Hematopoietic multipotent progenitor cell treated with erythropoietin and hydrocortisone succinate and interleukin-3 and kit ligand, for 6 days (in vitro differentiated cells): ENCODE measurements at places on chromosomes 7 and 10.
A peak's percentile ranks its signal among the peaks of the same experiment; 100 is the strongest.

GRCh38 chr7:147062897-147063296 is 946.3 kb downstream of the CNTNAP2 start:
- DNase-seq: no peak

GRCh38 chr10:47190802-47191450 is 109.1 kb upstream of the GDF10 start:
- no peak for DNase-seq

- DNase-seq: no peak
Observed at GRCh38 chr7:55504093-55504859, 68.0 kb downstream of the VOPP1 start.

- DNase-seq: no peak
Observed at GRCh38 chr7:73342645-73343044, 14.7 kb downstream of the FKBP6 start.

DNA sequence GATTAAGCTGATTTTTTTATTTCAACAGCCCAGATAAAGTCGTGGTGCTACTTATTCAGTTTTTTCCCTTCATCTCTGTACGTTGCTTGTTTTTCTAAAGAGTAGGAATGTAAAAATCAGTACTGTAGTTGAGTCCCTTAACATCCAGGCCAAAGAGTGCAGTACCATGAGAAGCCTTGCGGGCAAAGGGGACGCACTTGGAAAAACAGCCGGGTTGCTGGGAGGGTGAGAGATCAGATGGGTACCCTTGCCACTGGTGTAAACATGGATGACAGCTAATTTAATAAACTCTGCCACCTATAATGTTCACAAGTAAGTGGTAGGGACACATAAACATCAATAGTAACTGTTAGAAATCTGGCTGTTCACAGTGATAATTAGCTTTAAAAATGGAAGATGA is 175.9 kb downstream of the POU6F2 start:
- DNase-seq: no peak

DNA sequence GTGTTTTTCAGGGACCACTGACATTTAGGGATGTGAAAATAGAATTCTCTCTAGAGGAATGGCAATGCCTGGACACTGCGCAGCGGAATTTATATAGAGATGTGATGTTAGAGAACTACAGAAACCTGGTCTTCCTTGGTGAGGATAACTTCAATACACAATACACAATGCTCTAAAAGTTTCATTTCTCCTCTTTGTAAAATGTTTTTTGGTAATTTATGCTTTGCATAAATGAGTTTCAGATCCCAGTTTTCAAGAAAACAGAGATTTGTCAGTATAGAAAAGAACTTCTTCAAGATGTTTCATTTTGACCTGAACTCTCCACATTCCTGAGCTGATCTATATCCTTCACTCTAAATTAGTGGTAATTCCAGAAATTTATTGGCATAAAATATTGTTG is 14.2 kb downstream of the ZNF92 start:
- no peak for DNase-seq

DNA sequence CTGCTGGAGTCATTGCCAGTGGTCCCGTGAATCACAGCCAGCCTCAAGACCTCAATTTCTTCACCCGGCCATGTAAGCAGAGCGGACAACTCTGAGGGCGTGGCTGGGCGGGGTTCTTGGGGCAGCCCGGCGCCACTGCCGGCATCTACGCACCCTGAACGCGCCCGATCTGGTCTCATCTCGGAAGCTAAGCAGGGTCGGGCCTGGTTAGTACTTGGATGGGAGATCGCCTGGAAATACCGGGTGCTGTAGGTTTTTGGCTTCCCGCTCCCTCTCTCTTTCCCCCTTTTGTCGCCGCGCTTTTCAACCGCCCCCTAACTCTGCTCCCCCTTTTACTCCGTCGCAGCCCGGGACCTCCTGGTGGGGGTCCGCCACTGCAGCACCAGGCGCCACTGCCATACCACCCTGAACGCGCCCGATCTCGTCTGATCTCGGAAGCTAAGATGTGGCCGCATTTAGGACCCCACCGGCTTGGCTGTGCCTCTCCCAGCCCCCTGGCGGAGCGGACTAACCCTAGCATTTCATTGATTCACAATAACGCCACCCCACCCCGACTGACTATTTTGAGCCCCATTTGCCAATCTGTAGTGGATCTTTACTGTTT is 25.3 kb downstream of the GARIN1A start:
- peak; percentile 81 for DNase-seq

DNA sequence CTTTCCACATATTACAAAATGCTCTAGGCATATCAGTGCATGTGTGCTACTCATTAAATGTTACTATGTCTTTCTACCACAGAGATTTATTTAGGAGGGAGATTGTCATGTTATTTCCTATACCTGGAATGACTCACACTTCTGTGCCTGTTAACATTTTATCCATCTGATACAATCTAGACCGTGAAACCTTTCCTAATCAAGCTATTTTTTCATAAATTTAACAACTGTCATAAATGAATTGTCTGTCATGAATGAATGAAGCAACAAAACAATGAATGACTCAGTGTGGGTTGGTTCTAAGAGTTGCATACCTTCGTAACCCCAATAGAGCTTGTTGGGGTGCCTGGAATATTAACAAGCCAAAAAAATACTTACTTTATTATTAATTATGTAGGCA is 554.3 kb downstream of the GRM8 start:
- no peak for DNase-seq

DNA sequence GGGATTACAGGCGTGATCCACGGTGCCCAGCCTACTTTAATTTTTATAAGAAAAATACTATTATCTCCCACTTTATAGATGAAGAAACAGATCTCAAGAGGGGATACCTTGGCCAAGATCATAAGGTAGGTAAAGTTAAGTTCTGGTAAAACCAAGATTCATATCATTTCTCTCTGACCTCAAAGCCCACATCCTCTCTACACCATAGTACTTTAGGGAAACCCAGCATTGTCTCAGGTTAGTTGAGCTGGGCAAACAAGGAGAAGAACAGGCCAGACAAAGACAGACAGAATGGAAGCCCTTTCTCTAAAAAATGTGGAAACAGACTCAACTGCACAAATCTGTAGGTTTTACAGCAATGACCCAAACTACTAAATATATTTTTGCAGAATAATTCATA is 197.7 kb upstream of the FRMD4A start:
- no peak for DNase-seq

DNA sequence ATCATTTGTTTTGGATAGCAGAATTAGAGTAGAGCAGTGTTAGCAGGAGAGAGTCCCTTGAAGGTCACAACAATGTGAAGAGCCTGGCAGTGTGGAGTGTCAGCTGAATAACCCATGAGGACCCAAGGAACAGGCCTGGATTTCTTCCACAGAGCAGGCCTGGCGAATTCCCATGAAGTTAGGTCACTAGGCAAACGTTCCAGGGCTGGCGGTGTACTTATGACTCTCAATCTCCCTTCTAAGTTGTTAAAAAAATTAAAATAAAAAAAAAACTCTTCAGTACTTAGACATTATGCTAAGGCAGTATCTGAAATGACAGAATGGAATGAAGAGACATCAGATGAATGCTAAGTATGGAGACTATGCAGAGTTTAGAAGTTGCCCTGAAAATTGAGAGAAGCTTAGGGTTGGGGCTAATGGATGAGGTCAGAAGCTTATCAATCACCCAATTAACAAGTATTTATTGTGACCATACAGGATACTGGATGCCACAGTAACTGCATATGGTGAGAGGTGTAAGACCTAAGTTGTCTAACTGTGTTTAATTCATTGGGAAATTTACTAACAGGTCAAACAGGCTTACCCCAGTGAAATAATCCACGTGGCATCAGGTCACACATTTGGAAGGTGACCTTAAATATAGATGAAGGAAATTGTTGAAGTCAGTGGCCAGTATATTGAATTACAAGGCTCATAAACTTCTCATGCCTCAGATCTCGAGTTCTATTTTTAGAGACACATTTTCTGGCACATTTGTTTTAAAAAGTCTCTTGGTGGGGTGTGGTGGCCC is 126.2 kb upstream of the NRP1 start:
- DNase-seq: no peak

GRCh38 chr10:92181575-92181974 is 109.3 kb downstream of the CPEB3 start:
- DNase-seq: peak; percentile 22

GRCh38 chr7:46811529-46811928 is 770.4 kb downstream of the TNS3 start:
- DNase-seq: no peak

DNA sequence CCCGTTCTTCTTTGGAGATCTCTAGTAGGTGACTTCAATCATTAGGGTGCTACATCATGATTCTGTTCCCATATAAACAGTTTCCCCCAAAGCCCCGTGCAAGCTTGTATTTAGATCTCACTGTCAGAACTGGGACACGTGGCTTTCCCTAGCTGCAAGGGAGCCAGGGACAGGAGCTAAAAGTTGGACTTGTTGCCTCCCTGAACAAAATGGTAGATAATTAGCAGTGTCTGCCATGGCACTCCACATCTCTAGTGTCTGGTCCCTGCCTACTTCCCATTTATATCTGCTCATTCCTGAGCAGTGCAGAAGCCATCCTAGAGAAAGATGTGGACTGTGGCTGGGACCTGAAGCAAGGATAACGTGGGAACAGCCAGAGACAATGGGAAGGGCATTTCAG is 76.6 kb upstream of the FGFR2 start:
- DNase-seq: no peak

DNA sequence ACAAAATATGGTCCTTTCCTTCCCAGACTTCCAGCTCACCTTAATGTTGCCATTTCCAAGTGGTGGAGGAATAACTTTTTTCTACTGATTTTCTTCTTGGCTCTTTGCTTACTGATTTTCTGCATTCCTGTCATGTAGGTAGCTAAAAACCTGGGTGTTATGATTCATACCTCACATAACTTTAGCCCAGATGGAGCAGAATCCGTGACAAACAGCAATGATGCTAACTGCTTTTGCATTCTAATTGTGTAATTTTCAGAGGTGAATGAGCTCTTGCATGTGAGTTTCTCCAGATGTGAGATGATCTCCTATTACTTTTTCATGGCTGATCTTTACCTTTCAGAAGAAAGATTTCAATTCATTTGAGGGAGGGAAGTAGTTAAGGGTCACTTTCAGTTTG is 43.4 kb downstream of the WDR11 start:
- DNase-seq: no peak

DNA sequence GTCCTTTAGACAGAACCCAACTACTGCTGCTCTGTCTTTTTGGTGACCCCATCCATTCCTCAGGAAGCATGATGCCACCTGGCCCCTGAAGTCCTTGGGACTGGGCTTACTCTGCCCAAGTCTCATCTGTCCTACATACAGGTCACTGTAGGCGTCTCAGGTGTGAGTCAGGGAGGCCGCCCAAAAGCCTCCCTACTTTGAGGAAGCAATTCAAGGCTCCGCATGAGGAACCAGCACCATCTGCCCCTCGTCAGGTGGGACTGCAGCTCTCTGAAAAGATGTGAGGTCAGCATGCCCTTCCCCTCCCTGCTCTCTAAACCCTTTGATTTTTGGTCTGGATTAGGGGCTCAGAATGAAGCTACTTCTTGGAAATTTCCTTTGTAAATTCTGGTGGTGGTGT is 354.8 kb downstream of the CXCL12 start:
- peak; percentile 33 for DNase-seq

GRCh38 chr10:7162331-7162730 is 248.5 kb downstream of the SFMBT2 start:
- no peak for DNase-seq

- DNase-seq: peak; percentile 24
Observed at GRCh38 chr7:157690833-157691585, 354.2 kb downstream of the DNAJB6 start.

DNA sequence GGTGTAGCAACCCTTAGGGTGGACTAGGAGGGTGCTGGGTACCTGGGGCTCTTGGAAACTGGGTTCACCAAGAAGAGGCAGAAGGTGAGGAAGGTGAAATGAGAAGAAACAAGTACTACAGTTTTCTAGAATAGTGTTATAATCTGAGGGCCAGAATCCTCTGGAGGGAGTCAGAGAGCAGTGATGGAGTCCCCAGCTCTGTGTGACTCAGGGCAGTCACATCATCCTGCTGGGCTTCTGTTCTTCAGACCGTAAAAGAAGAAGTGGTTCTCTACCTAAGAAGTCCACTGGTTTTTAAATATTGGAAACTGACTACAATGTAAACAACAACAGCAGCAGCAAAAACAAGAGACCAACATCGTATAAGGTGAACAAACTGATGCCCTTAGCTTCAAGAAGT is 197.3 kb downstream of the PRPF18 start:
- DNase-seq: no peak

DNA sequence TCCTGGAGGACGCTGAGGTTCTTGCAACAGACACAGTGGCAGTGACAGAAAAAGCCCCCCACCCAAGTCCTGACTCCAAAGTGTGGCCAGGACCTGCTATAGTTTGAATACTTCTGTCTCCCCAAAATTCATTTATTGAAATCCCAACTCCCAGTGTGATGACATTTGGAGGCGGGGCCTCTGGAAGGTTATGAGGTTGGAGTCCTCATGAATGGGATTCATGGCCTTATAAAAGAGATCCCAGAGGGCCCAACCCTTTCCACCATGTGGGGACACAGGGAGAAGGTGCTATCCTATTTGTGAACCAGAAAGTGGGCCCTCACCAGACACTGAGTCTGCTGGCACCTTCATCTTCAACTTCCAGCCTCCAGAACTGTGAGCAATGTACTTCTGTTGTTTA is 18.3 kb downstream of the ANXA11 start:
- no peak for DNase-seq

GRCh38 chr10:76177936-76178335 is 746.5 kb downstream of the LRMDA start:
- no peak for DNase-seq

GRCh38 chr7:82018226-82018625 is 248.4 kb upstream of the HGF start:
- no peak for DNase-seq
